Adrenal gland (tissue), 19 donors: ENCODE measurements at places on chromosomes 7 and 10. TPM values are rescaled to one million over a fixed set of nuclear protein-coding genes. Genes with fewer than 3 reads are reported as not detected.

GRCh38 chr10:67662415-67662814, 33.6 kb downstream of the CTNNA3 start:
- H3K4me3 ChIP-seq, result no peak overlapping the region
- H3K27me3 ChIP-seq, result no peaks in the 10 kb centered on the region
- DNase-seq, result no peak
- no peaks in the 10 kb centered on the region for H3K4me1 ChIP-seq

Gene SLC29A4
- 2.5 TPM for total RNA-seq

Gene HOXA1
- total RNA-seq, result 1.1 TPM

Gene ZDHHC6
- total RNA-seq, result 28.5 TPM

DNA sequence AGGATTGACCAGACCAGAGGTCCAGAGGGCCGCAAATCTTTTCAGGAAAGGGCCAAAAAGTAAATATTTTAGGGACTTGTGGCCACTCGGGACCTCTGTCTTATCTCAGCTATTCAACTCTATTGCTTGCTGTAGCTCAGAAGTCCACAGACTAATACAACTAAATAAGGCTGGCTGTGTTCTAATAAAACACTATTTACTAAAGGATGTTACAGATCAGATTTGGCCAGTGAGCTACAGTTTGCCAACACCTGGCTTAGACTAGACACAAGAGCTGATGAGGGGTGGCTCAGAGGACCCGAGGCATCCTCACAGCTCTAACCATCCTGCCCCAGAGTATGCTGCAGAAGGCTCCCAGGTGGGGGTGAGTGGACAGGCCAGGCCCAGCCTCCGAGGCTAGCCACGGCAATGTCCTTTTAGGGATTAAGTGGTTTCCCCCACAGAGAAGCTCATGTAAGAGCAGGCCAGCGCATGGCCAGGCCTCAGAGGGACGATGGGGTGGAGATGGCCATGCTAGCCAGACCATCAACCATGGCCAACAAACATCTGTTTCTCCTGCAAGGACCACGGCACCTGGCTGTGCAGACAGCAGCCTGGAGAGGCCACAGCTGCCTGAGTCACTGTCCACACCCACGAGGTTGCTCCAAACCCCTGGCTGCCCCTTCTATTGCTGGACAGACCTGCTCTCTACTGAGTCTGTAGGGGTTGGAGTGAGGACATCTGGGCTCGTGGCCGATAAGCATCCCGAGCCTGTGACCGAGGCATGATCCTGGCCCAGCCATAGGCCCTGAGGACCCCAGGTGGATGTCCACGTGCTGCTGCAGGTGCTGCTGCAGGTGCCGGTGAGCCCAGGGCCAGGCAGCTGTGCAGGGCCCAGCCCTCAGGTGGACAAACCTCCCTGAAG, 76.5 kb downstream of the AFAP1L2 start:
- no peak overlapping the region for H3K27ac ChIP-seq
- H3K4me3 ChIP-seq, result no peak overlapping the region
- no peaks in the 10 kb centered on the region for H3K27me3 ChIP-seq
- DNase-seq, result no peak
- no peaks in the 10 kb centered on the region for H3K4me1 ChIP-seq
- H3K36me3 ChIP-seq, result no peaks in the 10 kb centered on the region

Gene PRSS2
- 40.0 TPM for total RNA-seq

- H3K27ac ChIP-seq, result no peak overlapping the region
- H3K27me3 ChIP-seq, result peaks cover 5% of the 10 kb centered on the region
- no peak for DNase-seq
- H3K4me1 ChIP-seq, result no peaks in the 10 kb centered on the region
- H3K4me3 ChIP-seq, result no peak overlapping the region
- no peaks in the 10 kb centered on the region for H3K36me3 ChIP-seq
Measured at GRCh38 chr10:88735661-88736060, 24.2 kb upstream of the LIPN start.

Gene CALN1
- total RNA-seq, result 33.3 TPM

Gene POLR2J2
- total RNA-seq, result 2.6 TPM

DNA sequence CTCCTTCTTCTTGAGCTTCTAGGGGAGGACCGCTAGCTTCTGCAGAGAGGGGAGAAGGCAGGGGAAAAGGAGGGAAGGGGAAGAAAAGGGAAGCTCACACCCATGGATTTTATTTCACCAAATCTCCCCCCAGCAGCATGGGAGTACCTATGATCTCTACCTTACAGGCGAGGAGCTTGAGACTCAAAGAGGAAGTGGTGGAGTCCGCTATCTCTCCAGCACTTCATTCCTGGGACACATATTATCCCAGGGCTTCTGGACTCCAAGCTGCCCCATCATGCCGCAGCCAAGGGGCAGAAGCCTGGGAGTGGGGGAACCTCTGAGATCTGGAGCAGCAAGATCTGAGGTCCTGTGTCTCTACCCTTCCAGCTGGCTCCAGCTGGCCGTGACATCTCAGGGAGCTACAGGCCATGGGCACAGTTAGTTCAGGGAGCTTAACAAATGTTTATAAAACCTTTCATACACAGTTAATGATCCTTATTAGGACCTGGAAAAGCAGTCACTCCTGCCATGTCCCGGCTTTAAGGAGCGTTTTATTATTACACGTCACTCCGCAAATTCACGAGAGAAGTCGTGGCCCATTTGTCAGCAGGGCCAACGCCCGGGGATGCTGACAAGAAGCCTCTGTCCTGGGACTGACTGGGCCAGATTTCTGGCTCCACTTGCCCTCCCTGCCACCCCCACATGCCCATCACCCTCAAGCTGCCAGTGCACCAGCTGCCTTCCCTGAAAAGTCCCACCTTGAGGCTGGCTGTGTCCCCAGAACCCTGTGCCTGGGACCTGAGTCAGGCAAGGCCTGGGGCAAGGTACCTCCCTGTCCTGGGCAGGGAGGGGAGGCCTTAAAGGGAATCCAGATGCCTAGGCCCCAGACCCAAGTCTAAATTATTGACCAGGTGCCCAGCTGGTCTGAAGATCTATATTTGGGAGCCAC, 132.1 kb upstream of the ZMIZ1 start:
- no peaks in the 10 kb centered on the region for H3K36me3 ChIP-seq
- no peak for DNase-seq
- no peaks in the 10 kb centered on the region for H3K27me3 ChIP-seq
- no peak overlapping the region for H3K27ac ChIP-seq

Gene SEMA3D
- 4.1 TPM for total RNA-seq

Gene ASB10
- total RNA-seq, result not detected

DNA sequence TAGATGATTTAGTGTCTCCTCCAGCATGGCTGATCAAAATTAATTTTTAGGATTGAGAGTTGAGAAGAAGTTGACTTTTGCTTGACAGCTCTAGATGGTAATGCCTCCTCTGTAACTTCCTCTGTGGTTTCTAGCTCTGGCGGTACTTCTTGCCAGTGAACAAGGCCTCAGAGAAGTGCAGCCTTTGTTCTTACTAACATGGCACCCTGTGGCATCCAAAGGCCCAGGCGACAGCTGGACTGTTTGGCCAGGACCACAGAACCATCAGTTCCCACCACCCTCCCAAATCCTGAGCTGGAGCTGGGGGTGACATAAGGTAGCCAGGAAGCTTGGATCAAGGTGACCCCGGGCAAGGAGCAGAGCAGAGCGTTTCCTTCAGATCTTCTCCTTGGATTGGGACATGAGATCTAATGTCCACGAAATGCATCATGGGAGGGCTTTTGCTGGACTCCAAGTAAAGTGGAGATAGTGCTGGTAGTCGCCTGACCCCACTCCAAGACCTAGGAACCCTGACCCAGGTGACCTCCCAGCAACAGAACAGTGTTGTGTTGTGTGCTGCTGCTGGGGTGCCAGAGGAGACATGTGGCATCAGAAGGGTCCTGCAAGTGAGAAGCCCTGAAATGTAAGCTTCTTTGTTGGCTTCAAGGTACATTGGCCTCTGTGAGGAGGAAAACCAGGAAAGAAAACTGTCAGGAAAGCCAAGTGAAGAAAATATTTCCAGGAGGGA, 41.8 kb downstream of the APBB1IP start:
- H3K4me1 ChIP-seq, result no peaks in the 10 kb centered on the region
- H3K36me3 ChIP-seq, result no peaks in the 10 kb centered on the region
- H3K27me3 ChIP-seq, result no peaks in the 10 kb centered on the region
- DNase-seq, result no peak

Gene NODAL
- not detected for total RNA-seq

DNA sequence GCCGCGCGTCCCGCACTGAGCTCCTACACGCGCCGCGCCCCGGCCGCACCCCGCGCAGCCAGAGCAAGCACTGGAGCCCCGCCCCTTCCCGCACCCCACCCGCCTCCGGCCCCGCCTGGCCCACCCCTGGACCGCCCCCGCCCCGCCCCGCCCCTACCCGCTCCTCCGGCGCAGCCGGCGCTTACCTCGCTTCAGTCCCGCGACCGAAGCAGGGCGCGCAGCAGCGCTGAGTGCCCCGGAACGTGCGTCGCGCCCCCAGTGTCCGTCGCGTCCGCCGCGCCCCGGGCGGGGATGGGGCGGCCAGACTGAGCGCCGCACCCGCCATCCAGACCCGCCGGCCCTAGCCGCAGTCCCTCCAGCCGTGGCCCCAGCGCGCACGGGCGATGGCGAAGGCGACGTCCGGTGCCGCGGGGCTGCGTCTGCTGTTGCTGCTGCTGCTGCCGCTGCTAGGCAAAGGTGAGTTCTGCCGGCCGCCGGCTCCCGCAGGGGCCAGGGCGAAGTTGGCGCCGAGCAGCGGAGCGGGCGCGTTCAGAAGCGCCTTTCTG, at the start of gene RET:
Gene RET, plus strand, starts transcription at position 194 of the 545 bp plus-strand sequence. Its CDS starts 190 bp downstream, at position 384.
- peaks cover 26% of the 10 kb centered on the region for H3K27me3 ChIP-seq
- H3K36me3 ChIP-seq, result no peaks in the 10 kb centered on the region
- no peak within 1 kb of the TSS for H3K4me3 ChIP-seq
- DNase-seq, result no peak

Gene CHAT
- not detected for total RNA-seq

- H3K4me1 ChIP-seq, result peaks cover 21% of the 10 kb centered on the region
- no peaks in the 10 kb centered on the region for H3K27me3 ChIP-seq
- no peaks in the 10 kb centered on the region for H3K36me3 ChIP-seq
Measured at GRCh38 chr7:27143023-27143949, at the start of gene HOXA5. HOXA5 (minus strand) TSS chr7:27143681; CDS start chr7:27143607, 74 bp downstream.

Gene TRIP6
- total RNA-seq, result 80.4 TPM

Gene DNAH11
- 29.7 TPM for total RNA-seq

- H3K27me3 ChIP-seq, result no peaks in the 10 kb centered on the region
- H3K4me3 ChIP-seq, result no peak overlapping the region
- no peaks in the 10 kb centered on the region for H3K36me3 ChIP-seq
Measured at GRCh38 chr7:119472408-119473038, 800.5 kb upstream of the KCND2 start.

DNA sequence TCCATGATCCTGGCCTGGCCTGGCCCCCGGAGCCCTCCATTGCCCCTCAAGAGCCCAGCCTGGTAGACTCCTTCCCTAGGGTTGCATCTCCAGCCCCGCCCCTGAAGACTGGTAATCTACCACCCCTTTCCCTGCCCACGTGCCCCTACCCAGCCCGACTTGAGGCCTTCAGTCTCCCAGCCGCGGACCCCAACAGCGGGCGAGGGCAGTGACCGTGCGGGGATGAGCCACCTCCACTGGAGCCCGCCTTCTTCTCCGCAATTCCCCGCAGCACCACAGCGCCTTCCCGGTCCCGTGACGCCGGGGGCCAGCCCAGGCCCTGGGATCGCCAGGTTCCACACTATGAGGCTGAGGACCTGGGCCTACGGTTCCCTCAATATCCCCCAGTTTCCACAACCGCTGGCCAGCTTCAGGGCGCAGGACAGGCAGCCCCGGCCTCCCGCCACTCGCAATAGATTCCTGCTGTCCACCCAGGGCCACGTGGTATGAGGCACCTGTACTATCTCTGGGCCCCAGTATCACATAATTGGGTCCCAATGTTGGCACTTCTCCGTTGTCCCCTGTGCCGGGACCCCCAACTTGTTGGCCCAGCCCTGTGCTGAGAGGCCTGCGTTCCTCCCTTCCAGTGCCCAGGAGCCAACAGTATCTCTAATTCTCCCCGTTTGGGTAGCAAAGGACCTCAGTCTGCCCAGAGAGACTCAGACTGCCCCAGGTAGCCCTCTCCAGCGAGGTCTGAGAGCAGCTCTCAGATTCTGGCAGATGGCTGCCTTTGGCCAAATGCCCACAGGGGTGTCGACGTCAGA, 1.1 kb upstream of the GPRIN2 start:
- peak; percentile 13 for DNase-seq
- H3K4me1 ChIP-seq, result peaks cover 11% of the 10 kb centered on the region
- no peak overlapping the region for H3K4me3 ChIP-seq
- no peak overlapping the region for H3K27ac ChIP-seq

- no peak for DNase-seq
- peaks cover 24% of the 10 kb centered on the region for H3K4me1 ChIP-seq
Measured at GRCh38 chr10:86500846-86501245, 20.7 kb downstream of the WAPL start.

DNA sequence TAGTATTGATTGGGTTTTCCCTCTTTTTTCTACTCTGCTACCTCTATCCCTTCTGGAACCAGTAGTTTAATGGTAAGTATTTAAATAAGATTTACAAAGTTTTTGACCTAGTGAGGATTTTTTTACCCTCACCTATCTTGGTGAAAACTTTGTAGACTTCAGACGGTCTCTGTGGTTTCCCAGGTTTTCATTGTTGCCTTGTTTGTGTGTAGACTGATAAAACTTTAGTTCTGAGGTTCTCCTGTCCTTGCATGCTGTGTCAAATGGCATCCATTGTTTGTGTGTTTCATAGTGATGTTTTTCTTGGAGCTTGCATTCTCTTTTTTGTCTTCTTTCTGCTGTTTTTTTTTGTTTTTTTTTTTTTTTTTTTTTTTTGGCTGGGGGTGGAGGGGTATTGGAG, 22.6 kb downstream of the ZNRF2 start:
- no peak overlapping the region for H3K27ac ChIP-seq
- H3K36me3 ChIP-seq, result no peaks in the 10 kb centered on the region
- no peak overlapping the region for H3K4me3 ChIP-seq

DNA sequence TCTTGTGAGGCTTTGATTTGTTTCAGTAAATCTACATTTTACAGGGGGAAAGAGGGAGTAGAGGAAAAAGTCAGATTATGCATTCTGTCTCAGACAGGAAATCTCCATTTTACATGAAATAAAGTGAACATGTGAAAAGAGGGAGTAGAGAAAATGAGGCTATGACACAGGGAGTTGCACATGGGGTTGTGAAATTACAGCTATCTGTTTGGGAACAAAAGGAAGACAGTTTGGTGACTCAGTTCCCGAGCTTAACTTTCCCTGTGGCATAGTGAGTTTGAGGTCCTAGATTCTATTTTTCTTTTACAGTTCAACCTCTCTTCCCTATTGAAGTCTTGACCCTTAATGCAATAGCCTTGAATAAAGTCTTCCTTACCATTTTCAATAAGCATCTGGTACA, 63.2 kb upstream of the AGR3 start:
- no peaks in the 10 kb centered on the region for H3K27me3 ChIP-seq
- no peak overlapping the region for H3K27ac ChIP-seq
- no peaks in the 10 kb centered on the region for H3K36me3 ChIP-seq
- DNase-seq, result no peak

Gene MOGAT3
- not detected for total RNA-seq

GRCh38 chr10:83522456-83522855, 616.9 kb upstream of the GHITM start:
- H3K27ac ChIP-seq, result no peak overlapping the region
- DNase-seq, result no peak
- no peaks in the 10 kb centered on the region for H3K27me3 ChIP-seq
- no peak overlapping the region for H3K4me3 ChIP-seq
- H3K4me1 ChIP-seq, result no peaks in the 10 kb centered on the region
